ENCODE measurements at places on chromosomes 2 and 18. TPM values are rescaled to one million over a fixed set of nuclear protein-coding genes. Genes with fewer than 3 reads are reported as not detected.

GRCh38 chr2:145190031-145190703 lies 670.2 kb upstream of the ZEB2 start:
- peak; percentile 78 for DNase-seq

DNA sequence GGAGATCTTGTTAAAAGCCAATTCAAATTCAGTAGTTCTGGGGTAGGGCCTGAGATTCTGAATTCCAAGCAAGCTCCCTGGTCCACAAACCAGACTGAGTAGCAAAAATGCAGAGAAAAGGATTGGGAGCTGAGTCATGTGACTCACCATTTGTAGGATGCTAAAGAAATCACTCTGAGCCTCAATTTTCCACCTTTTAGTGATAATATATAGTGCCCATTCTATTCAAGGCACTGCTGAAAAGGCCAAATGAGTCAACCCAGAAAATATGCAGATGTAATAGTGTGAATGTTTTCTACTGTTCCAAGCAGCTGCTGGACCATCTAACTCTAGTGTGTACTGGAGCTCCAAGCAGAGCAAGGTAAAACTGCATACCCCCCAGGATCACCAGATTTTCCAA lies 47.2 kb downstream of the SLC14A2 start:
- DNase-seq = no peak

NRBP1 gene
- total RNA-seq = 151 TPM

COX5B gene
- 148 TPM for total RNA-seq
